ENCODE measurements at places on chromosomes 4 and X. TPM values are rescaled to one million over a fixed set of nuclear protein-coding genes. Genes with fewer than 3 reads are reported as not detected.

GRCh38 chr4:37477126-37477525, 209.1 kb downstream of the RELL1 start:
- DNase-seq, result no peak

- DNase-seq, result peak; percentile 47
These were observed 141.7 kb downstream of the HHIP start for GRCh38 chr4:144787365-144788258.

DNA sequence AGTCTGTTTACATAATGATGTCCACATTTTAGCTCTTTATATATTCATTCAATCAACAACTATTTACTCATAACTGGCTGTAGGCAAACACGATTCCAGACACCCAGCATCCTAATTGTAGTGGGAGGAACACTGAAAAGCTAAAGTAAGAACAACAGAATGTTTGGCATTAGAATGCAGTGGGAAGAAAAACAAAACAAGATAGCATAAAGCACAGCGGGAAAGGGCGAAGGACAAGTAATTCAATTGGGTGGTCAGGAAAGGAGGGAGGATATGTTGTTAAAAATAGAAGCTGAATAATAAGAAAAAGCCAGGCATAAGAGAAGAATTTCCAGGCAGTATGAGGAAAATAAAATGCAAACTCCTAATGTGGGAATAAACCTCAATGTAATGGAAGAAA, 189.5 kb upstream of the FAT4 start:
- DNase-seq, result peak; percentile 37

DNA sequence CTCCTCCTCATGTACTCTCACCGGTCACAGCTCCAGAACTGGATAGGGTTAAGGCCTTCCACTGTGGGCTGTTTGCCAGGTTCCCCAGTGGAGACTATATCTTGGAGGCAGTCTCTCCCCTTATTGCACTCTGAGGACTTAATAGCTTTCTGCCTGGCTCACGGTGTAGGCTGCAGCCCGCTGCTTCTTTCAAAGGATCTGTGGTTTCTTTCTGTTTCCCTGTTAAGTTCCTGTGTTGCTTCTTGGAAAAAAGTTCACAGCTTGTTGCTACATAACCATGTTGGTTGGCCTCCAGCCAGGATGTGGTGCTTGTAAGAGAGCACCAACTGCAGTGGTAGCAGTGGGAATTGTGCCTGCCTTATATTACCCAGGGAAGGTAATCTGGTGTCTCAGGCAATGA, 24.9 kb upstream of the ZDHHC15 start:
- no peak for DNase-seq

GRCh38 chr4:178316211-178316610, 874.0 kb upstream of the AGA start:
- no peak for DNase-seq

DNA sequence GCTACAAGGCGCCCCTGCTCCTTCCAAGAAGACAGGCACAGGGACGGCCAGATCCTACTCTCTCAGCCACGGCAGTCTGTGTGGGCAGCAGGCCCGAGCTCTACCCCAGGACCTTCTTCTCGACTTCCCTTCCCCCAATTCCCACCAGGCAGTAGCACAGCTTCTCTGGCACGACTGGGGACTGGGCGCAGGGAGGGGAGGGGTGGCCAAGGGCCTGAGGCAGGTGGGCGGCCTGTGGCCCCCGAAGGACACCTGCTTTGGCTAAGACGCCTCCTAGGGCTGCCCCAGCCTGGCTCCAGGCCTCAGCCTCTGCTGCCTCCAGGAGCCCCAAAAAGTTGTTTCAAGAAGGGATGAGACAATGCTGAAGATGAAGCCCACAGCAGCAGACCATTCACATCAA, 24.2 kb upstream of the IRF2 start:
- DNase-seq, result no peak

- peak; percentile 78 for DNase-seq
These were observed 45.9 kb downstream of the WDFY3 start for GRCh38 chr4:84920617-84921016.

DNA sequence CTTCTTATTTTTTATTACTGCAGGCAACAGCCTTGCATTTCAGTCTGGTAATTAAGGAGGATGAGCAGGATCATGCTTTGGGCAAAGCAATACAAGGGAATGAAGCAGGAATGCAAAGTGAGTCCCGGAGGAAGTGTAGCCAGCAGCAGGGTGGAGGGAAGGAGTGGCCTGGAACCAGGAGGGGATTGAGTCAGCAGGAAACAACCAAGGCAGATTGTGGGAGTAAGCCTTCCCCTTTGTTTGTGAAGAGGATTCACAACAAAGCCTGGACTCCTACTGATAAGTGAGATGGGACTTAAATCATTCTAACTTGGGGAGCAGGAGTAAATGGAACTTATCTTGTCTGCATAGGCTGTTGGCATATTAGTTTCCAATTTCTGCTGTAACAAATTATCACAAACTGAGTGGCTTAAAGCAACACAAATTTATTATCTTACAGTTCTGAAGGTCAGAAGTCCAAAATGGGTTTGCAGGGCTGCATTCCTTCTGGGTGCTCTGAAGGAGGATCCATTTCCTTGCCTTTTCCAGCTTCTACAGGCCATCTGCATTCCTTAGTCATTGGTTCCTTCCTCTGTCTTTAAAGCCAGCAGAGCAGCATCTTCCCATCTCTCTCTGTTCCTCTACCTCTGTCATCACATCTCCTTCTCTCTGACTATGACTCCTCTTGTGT, 93.2 kb upstream of the AP1S2 start:
- peak; percentile 40 for DNase-seq

DNA sequence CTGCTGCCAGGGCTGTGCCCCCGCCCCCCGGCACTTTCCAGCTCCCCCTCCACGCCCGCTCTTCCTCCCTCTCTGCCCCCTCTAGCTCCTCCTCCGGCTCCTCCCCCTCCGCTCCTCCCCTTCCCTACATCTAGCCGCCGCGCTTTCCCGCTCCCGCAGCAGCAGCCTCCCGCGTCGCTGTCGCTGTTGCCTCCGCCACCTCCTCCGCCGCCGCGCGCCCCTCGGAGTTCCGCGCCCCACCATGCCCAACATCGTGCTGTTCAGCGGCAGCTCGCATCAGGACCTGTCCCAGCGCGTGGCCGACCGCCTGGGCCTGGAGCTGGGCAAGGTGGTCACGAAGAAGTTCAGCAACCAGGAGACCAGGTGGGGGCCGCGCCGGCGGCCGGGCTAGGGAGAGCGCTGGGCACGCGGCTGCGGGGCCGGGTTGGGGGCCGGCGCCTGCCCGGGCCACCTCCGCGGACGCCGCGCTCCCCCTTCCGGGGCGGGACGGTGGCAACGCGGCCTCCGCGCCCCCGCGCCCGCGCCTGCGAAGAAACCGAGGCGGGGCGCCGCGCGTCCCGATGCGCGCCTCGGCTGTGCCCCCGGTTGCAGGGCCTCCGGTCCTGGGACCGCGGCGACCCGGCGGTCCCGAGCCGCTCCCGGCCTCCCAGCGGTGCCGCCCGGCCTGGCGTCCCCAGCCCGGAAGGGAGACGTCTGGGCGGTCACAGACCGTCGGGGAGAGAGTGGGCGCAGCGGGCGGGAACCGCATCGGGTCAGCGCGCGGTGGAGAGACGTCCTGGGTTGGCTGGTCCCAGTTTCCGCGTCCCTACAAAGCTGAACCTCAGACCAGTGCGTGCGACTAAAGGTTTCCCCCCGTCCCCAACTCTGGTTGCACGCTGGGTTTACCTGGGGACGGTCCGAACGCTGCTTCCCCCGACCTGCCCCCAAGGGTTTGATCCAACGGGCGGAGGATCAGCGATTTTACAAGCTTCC, at the start of gene PRPS2:
Gene PRPS2, plus strand, starts transcription at position 156 of the 972 bp plus-strand sequence. Its CDS starts 86 bp downstream, at position 242.
- peak; percentile 24 for DNase-seq

GRCh38 chr4:83536362-83537272, 709 bp downstream of the GPAT3 start:
- peak; percentile 14 for DNase-seq

- DNase-seq, result no peak
These were observed 95.8 kb downstream of the FAM53A start for GRCh38 chr4:1588306-1588705.

DNA sequence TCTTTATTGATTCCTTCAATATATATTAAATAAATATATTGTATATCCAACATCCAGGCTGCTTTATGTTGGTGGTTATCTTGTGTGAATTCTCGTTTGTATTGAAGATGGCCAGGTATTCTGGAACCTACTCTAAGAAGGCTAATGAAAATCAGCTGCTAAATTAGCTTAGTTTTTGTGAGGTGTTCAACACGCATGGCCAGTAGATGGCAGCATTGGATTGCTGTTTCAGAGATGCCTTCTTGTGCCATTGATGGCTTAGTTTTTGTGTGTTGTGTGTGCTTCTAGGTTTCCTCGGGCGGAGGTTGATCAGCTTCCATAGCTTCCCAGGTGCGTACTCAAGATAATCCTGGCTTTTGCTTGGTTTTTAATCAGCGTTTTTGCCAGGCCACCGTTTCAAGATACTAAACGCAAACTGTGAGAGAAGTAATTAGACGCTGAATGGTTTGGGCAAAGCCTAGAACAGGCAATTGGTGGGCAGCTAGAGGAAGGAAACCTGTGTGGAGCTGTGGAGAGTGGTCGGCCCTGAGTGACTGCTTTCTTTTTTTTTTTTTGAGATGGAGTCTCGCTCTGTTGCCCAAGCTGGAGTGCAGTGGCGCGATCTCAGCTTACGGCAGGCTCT, 15.1 kb downstream of the NOCT start:
- DNase-seq, result peak; percentile 86

DNA sequence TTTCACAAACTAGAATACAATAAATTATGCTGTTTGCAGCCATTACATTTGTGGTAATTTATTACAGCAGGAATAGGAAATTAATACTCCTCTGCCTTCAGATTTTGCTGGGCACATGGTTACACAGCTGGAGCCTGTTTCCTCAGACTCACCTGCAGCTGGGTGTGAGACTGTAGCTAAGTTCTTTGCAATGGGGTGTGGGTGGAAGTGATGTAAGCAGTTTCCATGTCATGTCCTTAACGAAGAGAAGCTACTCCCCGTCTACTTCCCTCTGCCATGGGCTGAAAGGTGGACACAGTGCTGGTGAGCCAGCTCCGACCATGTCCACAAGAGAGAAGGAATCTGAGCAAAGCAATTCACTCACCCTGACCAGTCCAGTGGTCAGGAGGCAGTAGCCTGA, 18.2 kb downstream of the SH3KBP1 start:
- no peak for DNase-seq

DNA sequence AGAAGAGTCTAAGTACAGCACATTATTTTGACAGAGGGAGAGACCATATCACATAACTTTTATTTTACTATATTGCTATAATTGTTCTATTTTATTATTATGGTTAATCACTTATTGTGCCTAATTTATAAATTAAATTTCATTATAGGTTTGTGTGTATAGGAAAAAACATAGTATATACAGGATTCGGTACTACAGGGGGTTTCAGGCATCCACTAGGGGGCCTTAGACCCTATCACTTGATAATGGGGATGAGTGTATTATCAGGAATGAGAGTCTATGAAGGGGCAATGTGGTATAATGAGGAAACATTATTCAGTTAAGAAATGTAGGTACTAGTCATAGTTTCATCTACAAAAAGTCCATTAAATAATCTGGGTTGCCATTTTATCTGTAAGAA, 833.1 kb downstream of the C4orf33 start:
- no peak for DNase-seq

- DNase-seq, result peak; percentile 47
These were observed 55.0 kb downstream of the SYTL5 start for GRCh38 chrX:38061335-38061734.

DNA sequence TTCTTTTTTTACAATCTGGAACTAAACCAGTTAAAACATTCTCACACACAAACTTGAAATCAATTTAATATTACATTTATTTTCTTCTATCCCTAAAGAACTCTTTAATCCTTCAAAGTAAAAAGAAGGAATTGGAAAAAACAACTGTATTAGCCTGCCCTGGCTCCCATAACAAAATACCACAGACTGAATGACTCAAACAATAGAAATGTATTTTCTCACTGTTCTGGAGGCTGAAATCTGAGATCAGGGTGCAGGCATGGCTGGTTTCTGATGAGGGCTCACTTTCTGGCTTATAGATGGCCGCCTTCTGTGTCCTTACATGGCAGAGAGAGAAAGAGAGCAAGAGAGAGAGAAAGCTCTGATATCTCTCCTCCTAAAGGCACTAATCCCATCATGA, 149.4 kb downstream of the PDGFRA start:
- no peak for DNase-seq

DNA sequence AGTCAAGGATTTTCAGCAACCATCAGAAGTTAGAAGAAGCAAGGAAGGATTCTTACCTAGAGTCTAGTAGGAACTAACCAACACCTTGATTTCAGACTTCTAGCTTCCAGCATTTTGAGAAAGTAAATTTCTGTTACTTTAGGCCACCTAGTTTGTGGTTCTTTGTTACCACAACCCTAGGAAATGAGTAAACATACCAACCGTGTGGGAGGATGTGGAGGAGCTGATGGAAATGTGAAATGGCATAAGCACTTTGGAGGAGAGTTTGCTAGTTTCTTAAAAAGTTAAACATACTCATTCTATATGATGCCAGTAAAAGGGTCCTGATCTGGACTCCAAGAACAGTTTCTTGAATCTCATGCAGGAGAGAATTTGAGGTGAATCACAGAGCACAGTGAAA, 679.4 kb downstream of the PDHA2 start:
- no peak for DNase-seq

GRCh38 chr4:124703154-124703553, 9.4 kb downstream of the ANKRD50 start:
- DNase-seq, result no peak

GRCh38 chrX:24204331-24204730, 54.8 kb downstream of the ZFX start:
- DNase-seq, result no peak

DNA sequence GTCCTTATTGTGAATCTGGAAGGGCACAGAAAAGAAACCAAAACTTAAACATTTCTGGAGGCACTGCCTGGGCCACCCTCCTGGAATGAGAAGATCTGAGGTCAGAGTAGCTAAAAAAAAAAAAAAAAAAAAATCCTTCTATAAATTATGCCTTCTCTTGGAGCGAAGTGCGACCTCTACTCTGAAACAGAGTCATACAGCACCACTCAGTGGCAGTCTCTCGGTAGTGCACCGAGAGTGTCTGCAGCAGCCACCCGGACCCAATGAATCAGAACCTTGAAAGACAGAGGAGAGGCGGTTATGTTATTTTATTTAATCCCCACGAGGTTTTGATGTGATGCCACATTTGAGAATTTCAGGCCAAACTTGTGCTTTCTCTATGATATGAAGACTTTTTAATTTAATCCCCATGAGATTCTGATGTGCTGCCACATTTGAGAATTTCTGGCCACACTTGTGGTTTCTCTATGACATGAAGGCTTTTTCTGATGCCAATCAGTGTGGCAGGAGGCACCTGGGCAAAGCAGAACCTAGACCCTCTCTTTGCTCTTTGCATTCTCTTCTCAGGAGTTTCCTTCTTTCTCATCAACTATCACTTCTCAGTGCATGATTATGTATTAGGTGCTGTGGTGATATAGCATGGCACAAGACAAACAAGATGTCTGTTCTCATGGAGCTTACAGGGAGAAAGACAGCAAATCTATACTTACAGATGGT, 5.6 kb upstream of the CT47C1 start:
- DNase-seq, result peak; percentile 43

The BOD1L1 gene
- 23.7 TPM for total RNA-seq

The PDGFRA gene
- total RNA-seq, result 208 TPM

The MRPL1 gene
- total RNA-seq, result 42.3 TPM

The AVPR2 gene
- total RNA-seq, result under 0.01 TPM

The LRP2BP gene
- 1.3 TPM for total RNA-seq

The VCX2 gene
- total RNA-seq, result not detected

The SPACA5 gene
- total RNA-seq, result not detected

The AFAP1 gene
- 133 TPM for total RNA-seq

The RHOXF2B gene
- not detected for total RNA-seq
